Fibroblast of skin of left quadriceps (primary cell): ENCODE measurements at places on chromosomes 2 and 18.
A peak's percentile ranks its signal among the peaks of the same experiment; 100 is the strongest.

DNA sequence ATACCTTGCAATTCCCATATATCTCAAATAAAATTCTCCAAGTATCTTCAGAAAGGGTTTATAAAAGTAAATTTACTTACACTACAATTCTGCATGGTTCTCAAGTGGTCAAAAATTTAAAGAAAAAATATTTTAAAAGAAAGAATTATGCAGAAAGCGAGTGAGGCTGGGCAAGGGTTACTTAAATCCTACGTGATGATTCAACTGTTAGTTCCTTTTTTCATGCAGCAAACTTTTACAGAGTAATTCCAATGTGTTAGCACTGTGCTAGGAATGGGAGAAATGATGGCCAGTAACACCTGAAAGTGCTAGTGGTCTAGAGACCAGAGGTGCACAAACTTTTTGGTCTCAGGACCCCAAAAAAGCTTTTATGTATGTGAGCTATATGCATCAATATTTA, 133.4 kb downstream of the ATAD2B start:
- no peak for DNase-seq

DNA sequence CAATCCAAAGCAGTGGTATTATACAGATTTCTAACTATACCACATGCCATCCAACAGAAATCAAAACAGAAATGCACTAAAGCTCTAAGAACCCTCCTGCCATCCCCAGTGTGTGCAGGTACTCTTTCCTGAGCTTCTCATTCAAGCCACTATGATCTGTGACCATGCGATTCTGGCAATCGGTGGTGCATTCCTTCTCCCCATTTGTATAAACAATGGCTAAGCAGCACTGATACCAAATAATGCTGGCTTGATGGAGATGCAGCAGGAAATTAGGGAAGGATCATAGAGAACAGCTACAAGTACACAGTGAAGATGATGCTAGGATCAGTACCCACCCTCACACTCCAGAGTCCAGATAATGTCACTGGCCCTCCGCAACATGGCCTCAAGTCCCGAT, 51.8 kb downstream of the PPP4R1 start:
- no peak for DNase-seq

DNA sequence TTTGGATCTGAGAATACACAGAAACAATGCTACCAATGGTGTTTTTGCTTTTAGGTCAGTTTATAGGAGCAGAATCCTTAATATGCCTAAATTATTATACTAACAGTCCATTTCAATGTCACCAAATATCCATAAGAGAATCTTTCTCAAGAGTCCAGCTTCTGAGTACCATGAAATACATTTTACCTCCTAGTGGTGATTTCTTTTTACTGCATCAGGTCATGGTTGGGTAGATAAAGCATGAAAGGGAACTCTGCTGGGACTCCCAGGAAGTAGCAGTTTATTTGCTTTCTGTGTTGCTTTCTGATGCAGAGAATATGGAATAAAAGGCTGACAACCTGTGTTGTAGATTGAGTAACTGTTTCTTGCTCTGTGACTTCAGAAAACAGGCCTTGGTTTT, 115.6 kb downstream of the PPP1R1C start:
- no peak for DNase-seq

DNA sequence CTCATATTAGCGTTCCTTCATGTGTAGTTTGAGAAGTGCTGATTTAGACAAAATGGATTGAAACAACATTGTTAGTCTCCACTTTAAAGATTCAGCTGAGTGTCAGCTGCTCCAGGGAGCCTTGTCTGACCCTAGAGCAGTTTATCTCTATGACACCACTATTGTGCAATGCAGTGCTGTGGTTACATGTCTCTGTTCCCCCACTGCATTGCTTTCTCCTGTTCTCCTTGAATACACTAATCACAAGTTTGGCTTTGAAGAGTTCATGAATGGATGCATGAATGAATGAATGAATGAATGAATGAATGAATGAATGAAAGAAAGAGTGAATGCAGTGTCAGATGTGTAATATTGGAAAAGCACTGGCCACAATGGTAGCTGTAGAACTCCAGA, 38.3 kb downstream of the GCG start:
- peak; percentile 54 for DNase-seq

DNA sequence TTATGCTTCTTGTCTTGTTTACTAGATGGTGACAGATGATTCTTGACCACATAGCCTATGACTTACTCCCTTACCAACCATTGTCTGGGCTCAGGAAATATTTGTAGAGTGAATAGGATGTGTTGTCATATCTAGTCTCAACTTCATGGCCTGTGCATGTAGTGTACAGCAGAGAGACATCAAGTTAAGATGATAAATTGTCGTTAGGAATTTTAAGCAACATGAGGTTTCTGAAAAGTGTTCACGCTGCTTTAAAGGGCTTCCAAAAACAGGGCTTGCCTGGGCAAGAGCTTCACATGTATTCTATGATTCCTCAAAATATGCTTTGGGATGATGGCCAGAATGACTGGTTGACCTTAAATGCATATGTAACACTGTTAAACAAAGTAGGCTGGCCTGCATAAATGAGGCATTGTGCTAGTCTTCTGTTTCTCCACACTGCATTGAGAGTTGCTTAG, 424.0 kb downstream of the RND3 start:
- DNase-seq = peak; percentile 85

DNA sequence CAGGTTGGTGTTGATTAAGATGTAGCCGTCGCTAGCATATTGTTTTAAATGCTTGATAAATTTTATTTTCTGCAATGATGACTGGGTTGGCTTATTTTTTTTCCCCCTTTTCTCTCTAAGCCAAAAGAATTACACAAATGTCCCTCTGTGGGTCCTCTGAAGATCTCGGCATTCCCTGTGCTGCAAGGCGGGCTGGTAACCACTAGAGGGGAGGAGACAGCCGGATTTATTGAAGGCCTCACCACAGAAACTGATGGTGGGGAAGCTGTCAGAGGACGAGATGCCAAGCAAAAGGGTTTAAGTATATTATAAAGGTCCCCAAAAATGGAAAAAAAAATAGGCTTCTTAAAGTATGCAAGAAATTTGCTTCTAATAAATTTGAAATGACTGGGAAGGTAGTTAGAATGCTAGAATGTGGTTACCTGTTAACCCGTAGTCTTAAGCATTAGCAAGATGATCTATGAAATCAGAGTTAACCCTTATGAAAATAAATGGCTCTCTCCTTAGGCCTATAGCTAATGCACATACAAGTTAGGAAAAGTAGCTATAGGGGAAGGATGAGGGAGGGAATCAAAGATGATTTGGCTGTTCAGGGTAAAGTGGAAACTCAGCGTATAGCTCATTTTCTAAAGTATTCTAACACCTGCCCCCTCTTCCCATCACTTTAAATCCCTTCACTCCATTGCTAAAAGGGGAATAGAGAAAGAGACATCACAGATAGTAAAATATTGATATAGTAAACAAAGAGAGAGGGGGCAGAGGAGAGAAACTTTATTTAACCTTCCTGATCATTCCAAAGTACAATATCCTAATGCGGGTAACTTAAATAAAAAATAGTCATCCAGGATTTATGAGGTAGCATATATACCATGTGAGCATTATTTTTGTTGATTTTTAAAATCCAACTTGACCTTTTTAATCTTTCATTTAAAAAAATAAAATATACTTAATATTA, 894.5 kb upstream of the POU3F3 start:
- peak; percentile 4 for DNase-seq

DNA sequence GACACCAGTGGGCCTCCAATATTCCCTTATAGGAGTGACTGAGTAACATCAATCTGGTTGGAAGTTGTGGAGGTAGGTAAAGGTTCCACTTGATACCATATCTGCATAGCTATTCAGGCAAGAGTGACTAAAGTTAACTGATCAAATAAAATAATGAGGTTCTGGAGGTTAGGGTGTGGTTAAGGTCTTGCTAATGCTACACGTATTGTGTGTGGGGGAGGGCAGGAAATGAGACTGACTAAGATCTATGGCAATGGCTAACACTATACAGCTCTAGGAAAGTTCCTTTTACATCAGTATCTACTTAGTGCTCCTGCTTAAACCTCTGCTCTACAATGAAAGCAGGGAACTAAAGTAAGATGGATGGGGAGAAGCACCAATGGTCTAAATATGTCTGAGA, 149.1 kb upstream of the MGAT5 start:
- DNase-seq = no peak

DNA sequence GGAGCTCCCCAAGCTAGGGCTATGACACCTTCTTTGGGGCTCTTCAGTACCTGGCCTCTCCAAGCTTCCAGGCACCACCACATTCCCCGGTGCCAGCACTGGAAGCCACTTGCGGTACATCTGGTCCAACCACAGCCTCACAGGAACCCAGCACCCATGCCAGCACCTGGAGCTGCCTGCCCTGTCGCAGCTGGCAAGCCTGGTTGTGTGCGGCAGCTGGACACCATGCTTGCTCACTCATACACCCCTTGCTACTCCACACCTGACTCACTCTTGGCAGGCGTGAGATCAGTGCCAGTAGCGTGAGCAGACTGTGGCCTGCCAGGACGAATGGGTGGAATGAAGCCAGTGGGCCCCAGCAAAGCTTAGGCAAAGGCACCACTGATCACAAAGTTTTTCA, 34.0 kb downstream of the LRRTM4 start:
- DNase-seq = no peak

DNA sequence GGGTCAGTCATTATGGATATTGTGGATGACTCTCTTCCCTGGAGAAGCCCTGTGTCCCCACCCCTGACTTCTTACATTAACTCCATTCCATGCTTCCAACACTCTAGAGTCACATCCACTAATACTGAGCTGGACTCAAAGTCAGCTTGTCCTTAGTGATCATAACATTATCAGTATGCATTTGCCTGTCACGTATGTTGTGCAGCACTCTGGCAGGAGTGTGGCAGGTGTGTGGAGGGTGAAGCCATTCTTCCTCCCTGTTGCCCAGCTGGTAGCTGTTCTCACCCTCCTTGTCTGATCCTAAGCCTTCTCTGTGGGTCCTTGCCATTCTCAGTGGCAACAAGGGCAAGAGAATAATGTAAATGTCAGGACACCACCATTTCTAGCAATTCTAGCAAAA, 334.1 kb upstream of the RAB6C start:
- no peak for DNase-seq

DNA sequence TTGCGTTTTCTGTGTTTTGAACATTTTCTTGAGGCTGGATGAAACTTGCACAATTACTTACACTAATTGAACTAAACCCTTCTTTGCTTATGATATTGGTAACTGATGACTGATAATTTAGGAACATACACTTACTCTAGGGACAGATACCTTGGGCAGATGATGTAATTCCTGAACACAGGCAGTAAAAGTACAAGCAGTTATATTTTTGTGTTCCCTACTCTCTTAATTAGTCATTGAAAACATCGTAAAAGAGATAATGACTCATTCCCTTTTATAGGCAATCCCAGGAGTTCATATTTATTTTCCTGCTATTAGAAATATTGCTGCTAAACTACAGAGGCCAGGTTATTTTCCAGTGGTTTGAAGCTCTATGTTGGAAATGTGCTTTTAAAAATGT, 46.4 kb downstream of the CCDC85A start:
- peak; percentile 42 for DNase-seq

- DNase-seq = no peak
These were observed 188.7 kb upstream of the NRXN1 start for GRCh38 chr2:51220606-51221005.

GRCh38 chr2:163756588-163756987, 20.8 kb upstream of the FIGN start:
- no peak for DNase-seq

- DNase-seq = no peak
These were observed 24.4 kb upstream of the GPR39 start for GRCh38 chr2:132392221-132392620.

- DNase-seq = no peak
These were observed 130.5 kb downstream of the DYSF start for GRCh38 chr2:71583876-71584275.
